Umbilical cord (tissue), 2 donors: ENCODE measurements at places on chromosomes 12 and 14.

- peak; percentile 24 for DNase-seq
These were observed 1.3 kb upstream of the MYG1 start for GRCh38 chr12:53298164-53298563.

DNA sequence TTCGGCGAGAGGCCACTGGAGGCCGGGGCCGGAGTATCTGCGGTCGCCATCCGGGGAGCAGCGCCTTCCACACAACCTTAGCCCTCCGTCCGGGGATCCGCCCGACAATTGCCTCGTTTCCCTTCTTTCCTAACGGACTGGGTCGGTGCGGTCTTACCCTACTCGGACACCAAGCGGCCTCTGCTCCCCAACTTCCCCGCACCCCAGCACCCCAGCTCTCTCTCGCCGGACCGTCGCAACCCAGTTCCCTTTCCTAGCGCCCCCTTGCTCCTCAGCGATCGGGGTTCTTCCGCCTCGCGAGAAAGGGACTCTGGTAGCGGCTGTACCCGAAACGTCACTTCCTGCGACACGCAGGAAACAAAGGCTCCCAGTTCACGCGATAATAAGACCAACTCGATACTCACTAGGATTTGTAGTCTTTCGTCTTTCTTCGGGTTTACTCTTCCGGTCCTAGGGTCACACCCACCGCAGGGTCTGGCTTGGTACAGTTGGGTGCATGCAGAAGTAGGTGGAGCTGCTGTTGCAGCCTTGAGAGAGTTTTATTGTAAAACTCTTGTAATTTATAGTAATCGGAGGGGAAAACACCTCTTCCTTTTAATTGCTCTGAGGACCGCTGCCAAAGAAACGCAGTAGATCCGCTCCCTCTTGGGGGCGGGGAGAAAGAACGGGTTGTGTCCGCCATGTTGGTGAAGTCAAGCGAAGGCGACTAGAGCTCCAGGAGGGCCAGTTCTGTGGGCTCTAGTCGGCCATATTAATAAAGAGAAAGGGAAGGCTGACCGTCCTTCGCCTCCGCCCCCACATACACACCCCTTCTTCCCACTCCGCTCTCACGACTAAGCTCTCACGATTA, at the start of the genes THAP2 and ZFC3H1:
Gene THAP2 (plus strand): TSS at position 741 of the 850 bp plus-strand sequence. CDS start 209 bp downstream, outside the sequence.
Gene ZFC3H1 (minus strand): TSS at position 288 of the 850 bp plus-strand sequence. CDS start 238 bp downstream, at position 50.
- DNase-seq = peak; percentile 100

DNA sequence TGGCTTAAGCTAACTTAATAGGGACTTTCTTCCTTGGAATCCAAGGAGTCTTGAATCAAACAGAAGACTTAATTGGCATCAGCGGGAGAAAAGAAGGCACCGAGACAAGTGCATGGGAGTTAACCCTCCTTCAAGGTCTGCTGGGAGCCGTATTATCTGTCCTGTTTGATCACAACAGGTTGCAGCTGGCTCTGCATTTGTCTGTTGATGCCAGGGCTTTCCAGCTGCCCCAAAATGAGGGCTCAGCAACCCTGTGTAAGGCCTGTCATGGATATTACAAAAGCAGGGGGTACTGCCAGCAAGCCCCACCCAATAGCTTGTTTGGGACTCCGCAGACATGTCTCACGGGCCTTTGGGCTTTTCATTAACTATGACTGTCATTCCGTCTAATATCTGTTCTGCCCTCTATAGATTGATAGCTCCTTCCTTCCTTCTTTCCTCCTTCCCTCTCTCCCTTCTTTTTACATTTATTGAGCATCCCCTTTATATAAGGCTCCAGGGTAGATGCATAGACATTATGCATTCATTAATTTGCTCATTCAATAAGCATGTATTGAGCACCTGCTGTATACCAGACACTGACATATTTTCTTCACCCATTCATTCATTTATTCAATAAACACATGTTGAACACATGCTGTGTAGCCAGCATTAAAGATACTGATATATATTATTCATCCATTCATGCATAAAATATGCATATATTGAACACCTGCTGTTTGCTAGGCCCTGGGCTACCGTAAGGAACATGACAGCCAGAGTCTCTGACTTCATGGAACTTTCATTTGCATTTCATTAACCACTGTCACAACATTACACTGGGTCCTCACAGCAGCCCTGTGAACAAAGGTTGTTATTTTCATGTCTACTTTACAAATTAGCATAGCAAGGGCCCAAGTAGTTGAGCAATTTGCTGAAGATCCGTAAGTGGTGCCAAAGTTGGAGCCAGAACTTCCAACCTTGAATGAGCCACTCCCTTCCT, 56.2 kb downstream of the SVOP start:
- DNase-seq = no peak

- peak; percentile 14 for DNase-seq
These were observed 313.1 kb downstream of the SLC6A15 start for GRCh38 chr12:84599539-84599938.

DNA sequence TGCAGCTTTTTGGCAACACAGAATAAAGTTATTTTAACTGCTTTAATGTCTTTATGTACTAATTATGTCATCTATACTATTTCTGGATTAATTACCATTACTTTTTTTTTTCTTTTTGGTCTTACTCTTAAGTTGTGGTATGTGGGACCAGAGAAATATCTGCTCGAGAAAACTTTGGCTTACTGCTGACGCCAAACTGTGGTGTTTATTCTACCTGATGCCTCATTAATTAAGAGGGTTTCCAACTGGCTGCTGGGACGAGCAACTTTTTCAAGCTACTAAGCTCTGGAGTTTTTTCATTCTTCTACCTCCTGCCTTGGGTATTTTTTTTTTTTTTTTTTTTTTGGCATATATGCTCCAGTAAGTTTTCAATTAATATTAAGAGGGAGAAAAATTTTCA, 1257.5 kb downstream of the FSCB start:
- DNase-seq = no peak

- DNase-seq = no peak
These were observed 34.4 kb upstream of the MANSC4 start for GRCh38 chr12:27814411-27814810.

DNA sequence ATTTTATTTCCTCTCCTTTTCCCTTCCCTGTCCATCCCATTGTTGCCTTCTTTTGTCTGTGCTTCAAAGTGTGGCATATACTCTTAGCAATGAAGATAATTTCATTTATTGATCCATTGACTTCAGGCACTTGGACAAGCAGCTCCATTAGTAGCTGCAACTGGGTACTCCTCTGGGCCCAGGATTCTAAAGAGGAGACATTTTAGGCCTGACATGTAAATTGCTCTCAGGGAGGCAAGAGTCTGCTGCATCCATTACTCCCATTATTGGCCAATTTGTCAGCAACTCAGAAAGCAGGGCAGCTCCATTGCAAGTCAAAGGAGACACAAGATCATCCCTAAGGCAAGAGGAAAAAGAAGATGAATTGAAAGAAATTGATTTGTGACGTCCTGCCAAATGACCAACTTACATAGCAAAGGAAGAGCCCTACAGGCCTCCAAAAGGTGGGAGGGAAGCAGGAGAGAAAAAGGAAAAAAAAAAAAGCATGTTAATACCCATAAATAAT, 1094.1 kb upstream of the FLRT2 start:
- DNase-seq = no peak

- DNase-seq = no peak
These were observed 122.3 kb downstream of the EML1 start for GRCh38 chr14:99915305-99916090.
